Upper lobe of right lung (tissue), 1 donor: ENCODE measurements at places on chromosomes 11 and 22. TPM values are rescaled to one million over a fixed set of nuclear protein-coding genes. Genes with fewer than 3 reads are reported as not detected.

GRCh38 chr11:77101043-77101537, 1.6 kb upstream of the OMP start:
- peak; percentile 7 for DNase-seq

GRCh38 chr22:31800065-31800464, 46.2 kb downstream of the DEPDC5 start:
- DNase-seq = no peak

- DNase-seq = no peak
Measured at GRCh38 chr11:63417174-63417852, 47.7 kb downstream of the SLC22A9 start.

- peak; percentile 56 for DNase-seq
Measured at GRCh38 chr11:2770096-2770751, 70.4 kb upstream of the KCNQ1OT1 start.

DNA sequence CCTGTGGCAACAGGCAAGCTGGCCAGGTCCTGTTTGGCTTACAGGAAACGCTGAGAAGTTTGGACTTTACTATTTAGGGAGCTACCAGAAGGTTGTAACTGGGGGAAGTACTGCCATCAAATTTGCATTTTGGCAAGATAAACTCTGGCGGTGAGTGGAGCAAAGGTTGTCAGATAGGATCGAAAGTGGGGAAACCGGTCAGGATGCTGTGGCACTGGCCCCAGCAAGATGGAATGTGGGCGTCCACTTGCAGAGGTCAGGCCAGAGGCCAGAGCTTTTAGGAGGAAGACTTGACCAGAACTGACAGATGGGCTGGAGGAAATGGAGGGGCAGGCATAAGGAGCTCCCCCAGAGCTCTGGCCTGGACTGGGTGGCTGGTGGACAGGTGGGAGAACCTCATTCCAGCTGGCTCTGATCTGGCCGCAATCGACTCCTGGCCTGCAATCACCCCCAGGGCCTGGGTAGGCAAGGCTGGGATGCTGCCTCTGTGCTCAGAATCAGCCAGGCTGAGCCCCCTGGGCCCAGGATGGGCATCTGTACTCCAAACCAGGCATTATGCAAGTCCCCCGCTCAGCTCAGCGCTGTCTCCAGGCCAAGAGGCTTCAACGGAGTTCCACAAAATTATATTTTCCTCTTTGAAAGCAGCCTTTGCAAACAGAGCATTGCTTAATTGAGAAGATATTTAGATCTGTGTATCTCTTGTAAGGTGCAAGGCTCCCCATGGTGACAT, 178.3 kb upstream of the NECTIN1 start:
- DNase-seq = peak; percentile 68

DNA sequence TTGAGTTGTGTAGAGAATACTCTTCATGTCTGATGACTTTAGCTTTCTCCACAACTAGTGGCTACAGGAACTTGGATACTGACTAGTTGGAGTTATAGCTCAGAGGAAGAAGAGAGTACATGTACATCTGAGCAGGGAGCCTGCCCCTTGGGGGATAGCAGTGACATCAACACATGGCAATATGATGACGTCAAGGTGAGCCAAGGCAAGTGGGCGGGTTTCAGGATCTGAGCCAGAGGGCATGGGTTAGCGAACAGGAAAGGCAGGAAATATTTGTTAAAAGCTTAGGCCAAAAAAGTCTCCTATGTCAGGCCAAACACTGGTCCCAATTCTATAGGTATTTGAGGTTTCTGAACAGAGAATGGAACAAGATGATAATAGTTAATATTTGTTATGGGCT, 42.0 kb upstream of the HORMAD2 start:
- DNase-seq = no peak

GRCh38 chr11:45110562-45110961, 35.9 kb upstream of the PRDM11 start:
- no peak for DNase-seq

DNA sequence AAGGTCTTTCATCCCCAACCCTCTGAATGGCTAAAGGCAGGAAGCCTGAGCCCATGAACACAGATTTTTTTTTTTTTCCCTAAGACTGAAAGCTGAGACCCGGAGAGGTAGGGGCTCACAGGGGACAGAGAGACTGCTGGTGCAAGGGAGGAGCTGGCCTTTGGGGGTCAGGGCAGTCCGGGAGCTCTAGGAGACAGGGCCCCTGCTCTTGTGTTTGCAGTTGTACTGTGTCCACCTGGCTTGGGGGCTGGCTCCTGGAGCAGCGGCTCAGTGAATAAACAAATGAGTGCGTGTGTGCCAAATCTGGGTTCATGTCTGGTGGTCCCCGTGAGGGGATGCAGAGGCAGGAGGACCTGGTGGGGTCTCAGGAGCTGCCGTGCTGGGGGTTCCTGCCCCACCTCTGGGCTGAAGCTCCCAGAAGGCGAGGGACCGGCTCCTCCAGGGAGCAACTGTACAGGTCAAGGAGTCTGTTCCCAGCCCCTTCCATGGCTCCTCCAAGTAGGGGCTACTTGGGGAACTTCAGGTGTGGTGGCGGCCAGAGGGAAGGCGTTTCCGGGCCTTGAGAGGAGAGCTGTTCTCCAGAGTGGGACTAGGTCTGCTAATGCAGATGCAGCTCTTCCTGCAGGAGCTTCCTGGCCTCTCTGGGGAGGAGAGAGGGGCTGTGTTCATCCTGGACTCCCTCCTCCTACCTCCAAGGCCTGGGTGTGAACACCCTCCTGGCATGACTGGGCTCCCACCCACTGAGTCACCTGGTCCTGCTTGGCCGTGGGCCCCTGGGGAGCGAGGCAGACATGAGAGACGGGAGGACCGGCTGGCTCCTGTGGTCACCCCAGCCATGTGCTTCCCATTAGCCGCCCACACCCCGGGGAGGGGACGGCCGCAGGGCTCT, 57.6 kb downstream of the FBXO7 start:
- peak; percentile 85 for DNase-seq

The HEPN1 gene
- not detected for total RNA-seq

The HOATZ gene
- total RNA-seq = not detected

The RNF121 gene
- 26.8 TPM for total RNA-seq

The SGSM1 gene
- 3.8 TPM for total RNA-seq

The DCHS1 gene
- total RNA-seq = 28.0 TPM
